ENCODE measurements at places on chromosomes 2 and 18.
A peak's percentile ranks its signal among the peaks of the same experiment; 100 is the strongest.

GRCh38 chr2:67260343-67261277, 136.5 kb upstream of the ETAA1 start:
- peak; percentile 99 for DNase-seq

DNA sequence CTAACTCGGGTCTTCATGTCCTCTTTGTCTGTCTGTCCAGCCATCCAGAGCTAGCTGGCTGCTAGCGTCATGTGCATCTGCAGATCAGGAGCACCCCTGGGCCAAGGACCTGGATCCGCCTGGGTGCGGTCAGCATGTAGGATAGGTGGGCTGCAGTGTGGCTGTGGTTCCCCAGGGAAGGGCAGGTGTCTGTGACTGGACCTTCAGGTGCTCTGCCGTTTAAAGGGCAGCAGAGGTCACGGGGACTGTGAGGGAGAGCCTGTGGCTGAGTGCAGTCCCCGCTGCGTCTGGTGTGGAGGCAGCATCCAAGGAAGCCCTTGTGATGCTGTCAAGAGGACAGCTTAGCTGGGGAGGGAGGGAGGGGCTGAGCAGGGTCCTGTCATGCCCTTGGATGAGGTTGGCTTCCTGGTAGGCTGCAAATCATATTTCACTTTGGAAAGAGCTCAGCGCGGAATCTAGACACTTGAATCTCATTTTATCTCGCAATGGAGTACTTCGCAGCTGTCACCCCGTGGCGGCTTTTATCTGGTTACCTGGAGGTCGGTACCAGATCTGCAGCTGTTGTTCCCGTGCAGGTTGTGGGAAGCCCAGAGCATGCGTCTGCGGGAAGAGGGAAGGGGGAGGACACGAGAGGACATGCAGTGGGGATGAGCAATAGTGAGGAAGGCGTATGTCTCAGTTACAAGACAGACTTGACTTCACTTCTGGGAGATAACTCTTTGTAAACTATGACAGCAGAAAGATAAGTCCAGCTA, 5.9 kb upstream of the RALB start:
- no peak for DNase-seq

- DNase-seq = no peak
These were observed 205.5 kb downstream of the ZNF521 start for GRCh38 chr18:25146512-25146910.

DNA sequence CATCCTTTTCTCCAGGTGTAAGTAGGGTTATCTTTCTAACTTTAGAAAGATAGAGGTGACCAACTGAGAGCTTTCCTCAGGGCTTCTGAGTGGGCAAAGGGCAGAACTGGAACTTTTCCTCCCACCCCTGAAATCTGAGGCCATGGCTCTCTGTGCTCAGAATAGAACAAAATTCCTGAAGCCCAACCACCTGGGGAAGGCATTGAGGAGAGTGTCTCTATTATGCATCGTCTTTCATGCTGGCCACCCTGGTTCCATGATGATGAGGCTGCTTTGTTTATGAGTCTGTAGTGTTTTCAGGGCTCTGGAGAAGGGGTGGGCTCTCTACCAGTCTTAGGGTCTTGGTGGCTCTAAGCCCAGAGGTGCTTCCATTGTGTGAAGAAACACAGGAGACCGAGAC, 30.7 kb upstream of the IL1R1 start:
- peak; percentile 23 for DNase-seq

DNA sequence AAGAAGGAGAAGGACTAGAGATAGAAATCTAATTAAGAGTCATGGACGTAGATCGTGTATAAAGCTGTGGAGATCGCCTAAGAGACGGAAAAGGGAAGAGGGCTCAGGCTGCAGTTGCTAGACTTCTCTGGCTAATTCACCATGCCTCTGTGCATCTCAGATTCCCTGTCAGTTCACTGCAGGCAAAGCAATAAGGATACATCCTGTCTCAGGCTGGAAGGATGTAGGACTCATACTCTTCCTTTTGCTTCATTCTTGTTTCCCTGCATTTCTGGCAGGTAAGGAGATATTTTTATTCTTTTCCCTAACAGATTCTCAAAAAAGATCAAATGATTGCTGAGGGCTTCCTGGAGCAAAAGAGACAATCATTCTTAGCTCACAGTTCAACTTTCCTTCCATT, 112.5 kb downstream of the AP1S3 start:
- DNase-seq = no peak

DNA sequence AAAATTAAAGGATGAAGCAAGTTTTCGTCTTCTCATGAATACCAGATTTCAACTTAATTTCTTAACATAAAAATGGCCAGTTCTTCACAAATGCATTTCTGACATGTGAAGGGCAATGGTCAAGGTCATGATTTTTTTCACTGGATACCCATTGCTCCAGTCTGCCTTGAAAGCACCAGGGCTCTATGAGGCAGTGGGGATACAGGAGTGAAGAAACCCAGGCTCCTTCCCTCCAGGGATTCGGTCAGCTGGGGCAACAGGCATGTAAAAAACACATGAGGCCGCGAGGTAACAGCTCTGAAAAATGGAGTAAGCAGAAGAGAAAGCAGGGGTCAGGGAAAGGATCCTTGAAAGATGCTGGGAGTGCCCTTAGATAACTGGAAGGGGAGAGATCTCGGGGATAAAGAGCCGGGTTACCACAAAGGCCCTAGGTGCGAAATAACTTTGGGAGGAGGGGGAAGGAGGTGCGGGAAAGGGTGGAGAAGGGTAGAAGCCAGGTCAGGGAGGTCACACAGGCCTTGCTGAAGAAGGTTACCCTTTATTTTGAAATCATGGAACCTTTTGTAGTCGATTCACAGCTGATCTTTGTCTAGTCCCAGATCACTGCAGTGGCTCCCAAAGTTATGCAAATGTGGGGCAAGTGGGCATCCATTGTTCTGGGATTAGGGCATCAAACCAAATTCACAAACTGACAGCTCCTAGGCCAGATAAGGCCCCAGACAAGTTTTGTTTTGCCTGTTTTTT, 5.2 kb upstream of the SPRED2 start:
- DNase-seq = no peak

DNA sequence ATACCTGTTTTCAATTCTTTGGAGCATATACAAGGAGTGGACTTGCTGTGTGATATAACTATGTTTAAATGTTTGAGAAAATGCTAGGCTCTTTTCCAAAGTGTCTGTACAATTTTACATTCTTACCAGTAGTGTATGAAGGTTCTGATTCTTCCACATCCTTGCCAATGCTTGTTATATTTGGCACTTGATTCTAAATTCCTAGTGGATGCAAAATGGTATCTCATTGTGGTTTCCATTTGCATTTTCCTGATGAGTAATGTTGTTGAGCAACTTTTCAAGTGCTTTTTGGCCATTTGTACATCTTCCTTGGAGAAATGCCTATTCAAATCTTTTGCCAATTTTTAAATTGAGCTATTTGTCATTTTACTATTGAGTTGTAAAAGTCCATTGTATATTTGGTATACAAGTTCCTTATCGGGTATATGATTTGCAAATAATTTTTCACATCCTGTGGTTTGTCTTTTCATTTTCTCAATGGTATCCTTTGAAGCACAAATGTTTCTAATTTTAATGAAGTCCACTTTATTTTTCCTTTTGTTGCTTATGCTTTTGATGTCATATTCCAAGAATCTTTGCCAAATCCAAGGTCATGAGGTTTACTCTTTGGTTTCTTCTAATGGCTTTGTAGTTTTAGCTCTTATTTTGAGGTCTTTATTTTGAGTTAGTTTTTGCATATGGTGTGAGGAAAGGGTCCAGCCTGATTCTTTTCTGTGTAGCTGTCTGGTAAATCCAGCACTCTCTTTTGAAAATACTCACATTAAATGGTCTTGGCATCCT, 33.2 kb upstream of the CWC22 start:
- peak; percentile 98 for DNase-seq

GRCh38 chr2:164504253-164504652, 117.0 kb downstream of the GRB14 start:
- peak; percentile 2 for DNase-seq

- peak; percentile 41 for DNase-seq
These were observed 373 bp downstream of the EIPR1 start for GRCh38 chr2:3377279-3377611.

- DNase-seq = peak; percentile 77
These were observed 725 bp downstream of the FBXO48 start for GRCh38 chr2:68466361-68466777.

GRCh38 chr2:122980671-122981070, 1044.4 kb upstream of the CNTNAP5 start:
- peak; percentile 3 for DNase-seq

DNA sequence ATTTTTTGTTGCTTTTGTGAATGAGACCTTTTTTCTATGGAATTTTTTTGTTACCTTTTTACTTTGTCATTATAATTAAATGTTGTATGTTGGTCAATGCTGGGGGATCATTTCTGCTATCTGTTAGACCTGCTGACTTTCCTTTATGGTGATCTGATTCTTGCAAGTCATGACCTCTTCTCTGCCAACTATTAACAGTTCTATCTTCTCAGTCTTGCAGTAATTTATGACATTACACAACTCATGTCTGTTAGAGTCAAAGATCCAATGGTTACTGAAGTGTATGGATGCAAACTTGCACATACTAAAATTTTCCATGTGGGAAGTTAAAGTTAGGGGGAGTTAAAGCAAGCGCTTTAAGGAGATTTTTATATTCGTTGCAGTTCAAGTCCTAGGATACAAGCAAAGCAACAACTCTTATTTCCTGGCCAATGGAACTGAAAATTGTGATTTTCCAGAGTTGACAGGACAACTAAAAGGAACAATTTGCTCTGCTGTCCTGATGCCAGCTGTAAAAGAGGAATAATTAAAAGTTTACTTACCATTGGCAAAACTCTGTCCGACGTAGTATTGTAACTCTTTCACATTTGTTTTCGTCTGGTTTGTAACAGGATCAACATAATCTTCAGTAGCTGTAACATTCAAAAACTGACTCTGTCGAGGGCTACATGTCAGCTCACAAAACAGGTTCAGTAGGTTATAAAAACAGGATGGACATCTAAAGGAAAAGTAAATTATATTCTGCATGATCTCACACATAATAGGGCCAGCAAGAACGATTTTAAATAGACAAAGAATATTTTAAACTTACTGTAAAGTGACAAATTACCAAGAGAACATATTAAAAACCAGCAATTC, 17.8 kb downstream of the NPC1 start:
- no peak for DNase-seq

- DNase-seq = no peak
These were observed 484.2 kb downstream of the PID1 start for GRCh38 chr2:228786901-228787300.

GRCh38 chr2:42268528-42269151, 92.4 kb downstream of the COX7A2L start:
- no peak for DNase-seq

DNA sequence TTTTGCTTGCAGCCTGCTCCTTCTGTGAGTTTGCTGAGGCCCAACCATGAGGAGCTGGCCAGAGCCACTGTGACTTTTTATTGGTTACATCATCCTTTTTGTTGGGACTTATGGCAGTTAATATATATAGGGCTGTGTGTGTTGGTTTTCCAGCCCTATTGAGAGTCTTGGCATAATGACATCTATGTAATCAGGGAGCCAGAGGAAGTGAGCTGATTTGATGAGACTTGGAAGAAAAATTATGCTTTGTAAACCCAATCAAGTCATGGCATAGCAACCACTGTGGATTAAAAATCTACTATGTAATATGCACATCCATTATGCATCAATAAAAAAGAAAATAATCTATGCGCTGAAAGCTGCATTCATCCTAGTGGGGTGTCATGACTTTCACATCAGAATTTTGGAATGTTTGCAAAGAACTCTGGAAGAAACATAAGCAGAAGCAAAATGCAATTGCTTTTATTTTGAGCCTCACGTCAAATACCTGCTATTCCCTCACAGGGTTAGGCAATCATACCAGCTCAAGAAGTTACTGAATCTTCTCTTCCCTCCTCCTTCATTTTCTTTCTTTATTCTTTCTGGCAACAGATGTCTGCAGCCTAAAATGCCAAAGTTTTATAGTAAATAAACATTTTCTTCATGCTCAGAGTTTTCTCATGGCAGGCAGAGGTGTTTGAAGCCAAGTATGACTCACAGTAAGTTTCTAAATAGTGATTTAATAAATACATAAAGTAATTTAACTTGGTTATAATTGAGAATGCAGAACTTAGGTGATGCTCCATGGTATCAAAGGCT, 308.5 kb downstream of the KCNS3 start:
- no peak for DNase-seq

DNA sequence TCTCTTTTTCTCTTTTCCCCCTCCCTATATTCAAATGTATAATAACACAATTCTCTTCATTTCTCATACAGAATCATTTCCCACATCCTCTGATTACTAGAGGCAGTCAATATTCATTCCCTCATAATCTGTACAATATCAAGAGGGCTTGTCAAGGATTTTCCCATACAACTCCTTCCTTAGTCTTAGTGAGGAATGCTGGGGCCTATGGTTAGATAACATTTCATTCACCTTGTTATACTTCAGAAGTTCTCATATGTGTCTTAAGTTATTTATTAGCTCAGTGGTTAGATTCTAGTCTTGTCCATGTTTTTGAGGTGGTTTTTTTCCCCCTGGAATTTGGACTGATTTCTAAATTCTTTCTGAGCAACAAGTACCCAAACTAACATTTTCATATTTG, 289.5 kb downstream of the PDE11A start:
- peak; percentile 27 for DNase-seq

DNA sequence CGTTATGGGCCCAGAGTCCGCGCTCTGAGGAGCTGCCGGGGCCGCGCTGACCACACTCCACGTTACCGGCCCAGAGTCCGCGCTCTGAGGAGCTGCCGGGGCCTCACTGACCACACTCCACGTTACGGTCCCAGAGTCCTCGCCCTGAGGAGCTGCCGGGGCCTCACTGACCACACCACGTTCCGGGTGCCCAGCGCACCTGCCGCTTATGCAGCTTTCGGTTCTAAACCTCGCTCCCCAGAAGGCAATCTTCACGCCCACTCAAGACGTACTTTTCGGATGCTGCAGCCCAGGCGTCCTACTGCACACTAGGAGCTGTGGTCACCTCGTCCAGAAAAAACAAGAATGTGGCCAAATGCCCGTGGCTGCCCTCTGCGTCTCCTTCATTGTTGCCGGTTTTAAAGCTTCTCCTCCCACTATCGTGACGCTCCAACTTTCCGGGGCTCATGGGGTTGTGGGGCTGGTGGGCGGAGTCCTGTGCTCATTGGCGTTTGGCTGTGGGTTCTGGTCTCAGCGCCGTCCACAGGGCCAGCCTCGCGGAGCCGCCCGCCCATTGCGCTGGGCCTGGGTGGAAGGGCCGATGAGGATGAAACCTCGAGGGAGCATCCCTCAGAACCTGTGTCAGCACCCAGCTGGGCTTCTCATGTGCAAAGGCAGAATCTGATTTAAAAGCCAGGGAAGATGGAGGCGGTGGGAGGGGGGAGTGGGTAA, 11.9 kb downstream of the KCNG2 start:
- DNase-seq = no peak

DNA sequence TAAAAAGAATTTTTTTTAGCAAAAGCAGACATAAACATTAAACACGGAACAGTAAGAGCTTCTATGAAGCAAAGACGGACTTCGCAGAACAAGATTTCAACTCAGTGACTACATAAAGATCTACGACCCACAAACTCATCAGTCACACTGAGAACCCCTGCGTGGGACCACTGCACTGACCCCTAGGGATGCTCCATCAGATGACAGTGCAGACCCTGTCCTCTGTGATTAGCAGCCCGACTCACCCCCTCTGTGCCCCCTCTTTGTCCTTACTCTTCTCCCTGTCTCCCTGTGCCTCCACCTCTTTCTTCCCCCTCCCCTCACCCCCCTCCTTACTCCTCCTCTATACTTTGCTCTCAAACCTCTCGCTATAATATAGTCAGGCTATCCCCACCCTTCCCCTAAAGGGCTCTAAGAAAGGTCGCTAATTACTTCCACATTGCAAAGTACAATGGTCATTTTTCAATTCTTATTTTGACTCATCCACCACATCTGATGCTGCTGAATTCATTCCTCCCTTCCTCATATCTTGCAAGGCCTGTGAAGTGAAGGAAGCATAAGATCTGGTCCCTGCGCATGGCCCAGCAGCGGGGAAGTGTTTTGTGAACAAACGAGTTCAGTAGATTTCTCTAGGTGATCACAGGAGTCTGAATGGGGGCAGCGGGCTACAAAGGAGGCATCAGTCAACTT, 89.3 kb downstream of the CABYR start:
- DNase-seq = peak; percentile 77
